ENCODE measurements at places on chromosomes 11 and 22.

DNA sequence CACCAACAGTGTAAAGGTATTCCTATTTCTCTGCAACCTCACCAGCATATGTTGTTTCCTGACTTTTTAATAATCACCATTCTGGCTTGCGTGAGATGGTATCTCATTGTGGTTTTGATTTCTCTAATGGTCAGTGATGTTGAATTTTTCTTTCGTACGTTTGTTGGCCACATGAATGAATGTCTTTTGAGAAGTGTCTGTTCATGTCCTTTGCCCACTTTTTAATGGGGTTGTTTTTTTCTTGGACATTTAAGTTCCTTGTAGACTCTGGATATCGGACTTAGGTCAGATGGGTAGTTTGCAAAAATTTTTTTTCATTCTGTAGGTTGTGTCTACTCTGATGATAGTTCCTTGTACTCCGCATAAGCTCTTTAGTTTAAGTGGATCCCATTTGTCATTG is 22.8 kb downstream of the USP35 start:
- DNase-seq, result no peak

DNA sequence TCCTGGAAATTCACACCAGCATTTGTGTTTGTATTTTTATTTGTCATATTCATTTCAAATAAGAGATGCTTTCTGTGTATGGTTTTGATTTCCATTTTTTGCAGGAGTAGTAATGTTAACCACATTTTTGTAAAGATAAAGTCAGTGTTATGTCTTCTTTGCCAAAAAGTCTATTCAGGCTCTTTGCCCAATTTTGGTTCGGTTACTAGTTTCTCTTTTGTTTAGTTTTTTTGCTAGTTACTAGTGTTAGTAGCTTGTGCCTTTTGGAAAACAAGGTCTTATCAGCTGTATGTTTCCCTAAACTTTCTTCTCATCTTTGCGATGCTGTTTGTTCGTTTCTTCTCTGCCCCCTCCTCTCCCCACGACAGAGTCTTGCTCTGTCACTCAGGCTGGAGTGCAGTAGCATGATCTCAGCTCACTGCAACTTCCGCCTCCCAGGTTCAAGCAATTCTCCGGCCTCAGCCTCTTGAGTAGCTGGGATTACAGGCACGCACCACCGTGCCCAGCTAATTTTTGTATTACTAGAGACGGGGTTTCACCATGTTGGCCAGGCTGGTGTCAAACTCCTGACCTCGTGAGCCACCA is 112.3 kb upstream of the GRK3 start:
- DNase-seq, result no peak

- no peak for DNase-seq
These were observed 14.6 kb upstream of the CYP2D6 start for GRCh38 chr22:42145175-42145574.

DNA sequence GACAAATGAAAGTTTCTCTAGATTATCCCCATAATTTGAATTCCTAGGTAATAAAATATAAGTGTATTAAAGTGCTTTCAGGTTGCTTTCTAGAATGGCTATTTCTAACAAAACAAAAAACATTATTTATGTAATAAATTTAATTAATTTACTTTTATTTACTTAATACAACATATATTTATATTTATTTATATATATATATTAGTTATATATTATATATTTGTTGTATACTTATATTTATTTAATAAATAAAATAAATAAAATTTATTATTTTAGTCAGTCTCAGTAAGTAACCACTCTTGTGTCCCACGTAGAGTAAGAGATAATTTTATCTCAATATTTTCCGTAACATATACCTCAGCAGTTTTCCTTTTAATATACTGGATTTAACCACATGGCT is 1031.6 kb upstream of the CNTN5 start:
- no peak for DNase-seq

DNA sequence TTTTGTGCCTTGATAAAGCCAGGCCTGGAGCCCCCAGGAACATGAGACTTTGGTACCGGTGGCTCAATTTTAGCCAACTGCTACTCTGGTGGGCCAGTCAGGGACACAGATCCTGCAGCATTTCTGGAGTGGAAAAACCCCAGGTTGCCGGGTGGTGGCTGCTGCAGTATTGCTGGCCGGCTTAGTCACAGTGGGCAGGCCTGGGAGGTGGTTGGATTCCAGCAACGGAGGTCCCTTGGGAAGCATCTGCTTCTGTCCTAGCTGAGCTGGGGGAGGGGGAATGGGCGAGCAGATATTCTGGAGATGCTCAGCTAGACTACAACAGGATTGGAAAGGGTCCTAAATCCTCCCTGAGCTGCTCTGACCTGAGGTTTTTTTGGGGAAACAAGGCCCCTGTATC is 31.6 kb upstream of the ACCSL start:
- no peak for DNase-seq

GRCh38 chr11:43021466-43021865 is 290.3 kb upstream of the API5 start:
- no peak for DNase-seq

GRCh38 chr11:45275828-45276227 is 10.3 kb downstream of the SYT13 start:
- DNase-seq, result peak; percentile 68

GRCh38 chr22:49051491-49052022 is 776.1 kb downstream of the BRD1 start:
- no peak for DNase-seq

DNA sequence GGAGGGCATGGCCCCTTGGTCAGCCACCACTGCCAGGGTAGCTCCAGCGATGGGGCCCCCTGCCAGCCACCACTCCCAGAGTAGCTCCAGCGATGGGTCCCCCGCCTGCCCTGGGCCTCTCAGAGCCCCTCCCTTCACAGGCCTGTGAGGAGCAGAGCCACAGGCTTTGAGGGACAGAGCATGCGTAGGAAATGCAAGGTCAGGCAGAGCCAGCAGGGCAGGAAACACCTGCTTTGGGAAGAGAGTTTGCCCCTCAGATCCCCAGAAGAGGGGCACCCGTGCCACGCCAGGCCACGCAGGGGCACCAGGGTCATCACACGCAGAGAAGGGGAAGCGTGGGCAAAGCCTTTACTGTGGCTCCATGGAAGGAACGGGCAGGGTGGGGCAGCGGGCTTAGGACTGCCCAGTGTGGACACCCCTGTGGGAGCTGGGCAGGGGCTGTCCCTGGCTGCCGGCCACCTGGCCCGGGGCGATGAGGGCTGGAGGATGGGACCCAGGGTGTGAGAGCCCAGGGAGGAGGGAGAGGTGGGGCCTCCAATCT is 477.8 kb downstream of the BRD1 start:
- DNase-seq, result no peak

GRCh38 chr11:298406-299065 is 790 bp downstream of the IFITM5 start:
- no peak for DNase-seq

DNA sequence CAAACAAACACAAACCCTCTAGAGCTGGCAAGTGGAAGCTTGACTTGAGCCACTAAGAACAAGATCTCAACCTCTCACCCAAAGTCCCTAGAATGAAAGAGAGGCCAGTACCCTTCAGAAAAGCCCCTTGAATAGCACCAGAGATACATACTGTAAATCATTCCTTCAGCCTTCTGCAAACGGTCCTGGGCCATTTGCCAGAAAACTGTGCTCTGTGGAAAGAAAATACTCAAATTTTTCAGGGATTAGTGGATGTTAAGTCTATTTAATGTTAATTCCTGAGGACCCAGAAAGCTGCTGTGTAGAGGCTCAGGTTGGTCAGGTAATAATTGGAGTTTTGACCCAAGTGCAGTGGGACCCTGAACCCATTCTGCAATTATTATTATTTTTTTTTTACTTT is 16.9 kb downstream of the SERPINH1 start:
- DNase-seq, result no peak
